Epithelial cell of proximal tubule (primary cell): ENCODE measurements at places on chromosomes 5 and 9. TPM values are rescaled to one million over a fixed set of nuclear protein-coding genes. Genes with fewer than 3 reads are reported as not detected.

The HTR4 gene
- total RNA-seq, result not detected in 2 replicates

The CDH12 gene
- not detected in 2 replicates for total RNA-seq

The APC gene
- 15.2 and 24.0 TPM in 2 replicates for total RNA-seq

The LHX6 gene
- 0.06 TPM in 1 of 2 replicates, not detected in the other for total RNA-seq

The FAM169A gene
- total RNA-seq, result 8.9 and 11.1 TPM in 2 replicates

The GPR150 gene
- total RNA-seq, result 0.58 TPM in 1 of 2 replicates, not detected in the other

The NEUROG1 gene
- not detected in 2 replicates for total RNA-seq

The DBH gene
- total RNA-seq, result not detected in 2 replicates

The C7 gene
- total RNA-seq, result not detected in 2 replicates

The NR4A3 gene
- total RNA-seq, result 0.07 TPM in 1 of 2 replicates, not detected in the other

The TXNDC15 gene
- 37.4 and 48.1 TPM in 2 replicates for total RNA-seq

The FOXD4L3 gene
- not detected in 2 replicates for total RNA-seq

The GZMA gene
- not detected in 2 replicates for total RNA-seq

The LRRTM2 gene
- total RNA-seq, result under 0.01 TPM in 1 of 2 replicates, not detected in the other

The SLC12A7 gene
- total RNA-seq, result 15.2 and 32.8 TPM in 2 replicates

The UNC5A gene
- 0.07 and 1.2 TPM in 2 replicates for total RNA-seq

The TICAM2 gene
- total RNA-seq, result 1.2 and 1.7 TPM in 2 replicates

The BRINP1 gene
- total RNA-seq, result 1.4 and 2.5 TPM in 2 replicates

The DPYSL3 gene
- 38.3 and 76.0 TPM in 2 replicates for total RNA-seq

The GRM6 gene
- not detected in 2 replicates for total RNA-seq

The SLC46A2 gene
- total RNA-seq, result not detected in 2 replicates

The CTSL gene
- total RNA-seq, result 80.9 and 88.4 TPM in 2 replicates

The IL5 gene
- not detected in 2 replicates for total RNA-seq

The PRRC1 gene
- total RNA-seq, result 33.3 and 44.0 TPM in 2 replicates

The KIF12 gene
- 13.5 and 39.3 TPM in 2 replicates for total RNA-seq

The NR2F1 gene
- 12.6 and 14.8 TPM in 2 replicates for total RNA-seq

The PCDHA12 gene
- total RNA-seq, result not detected in 2 replicates

The STOM gene
- total RNA-seq, result 21.1 and 26.1 TPM in 2 replicates

The TIMD4 gene
- 0.17 TPM in 1 of 2 replicates, not detected in the other for total RNA-seq
